Mucosa of descending colon (tissue), 3 donors: ENCODE measurements at places on chromosomes 12 and 14.
A peak's percentile ranks its signal among the peaks of the same experiment; 100 is the strongest.

GRCh38 chr12:77830583-77831351, at the start of gene NAV3:
Gene NAV3, plus strand, starts transcription at chr12:77830894. Its CDS starts 568 bp downstream, at chr12:77831462.
- no peak for DNase-seq

DNA sequence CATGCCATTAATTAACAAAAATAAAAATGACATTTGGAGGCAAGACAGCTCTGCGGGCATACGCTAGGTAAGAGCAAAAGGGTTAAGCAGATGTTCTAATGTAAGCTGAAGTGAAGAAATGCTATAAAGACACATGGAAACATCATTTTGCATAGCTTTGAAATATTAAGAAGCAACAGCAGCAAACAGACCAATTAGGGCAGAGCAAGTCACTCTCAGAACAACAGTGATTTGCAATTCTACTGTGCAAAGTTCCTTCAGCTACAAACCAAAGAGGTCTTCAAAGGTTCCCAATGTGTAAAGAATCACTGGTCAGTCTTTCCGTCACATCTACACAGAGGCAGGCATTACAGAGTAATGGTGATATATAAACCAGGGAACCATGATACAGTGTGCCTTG, 68.2 kb downstream of the PAPLN start:
- DNase-seq: no peak

DNA sequence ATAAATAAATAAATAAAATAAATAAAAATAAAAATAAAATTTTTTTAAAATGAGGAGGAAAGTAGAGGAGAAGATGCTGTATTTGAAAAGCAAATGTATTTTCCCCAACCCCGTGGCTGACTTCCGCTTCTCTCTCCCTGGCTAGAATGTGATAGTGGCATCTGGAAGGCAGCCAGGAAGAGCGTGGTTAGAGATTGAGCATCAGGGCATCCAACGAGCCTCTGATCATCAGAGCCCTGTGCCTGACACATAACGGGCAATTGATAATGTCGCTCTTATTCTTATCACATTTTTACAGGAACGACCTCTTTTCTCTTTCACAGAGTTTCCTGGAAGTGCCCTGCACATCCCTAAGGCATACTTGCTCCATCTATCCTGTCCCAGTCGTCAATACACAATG, 496.9 kb upstream of the TMEM132C start:
- no peak for DNase-seq

GRCh38 chr12:90275088-90275487, 566.5 kb upstream of the ATP2B1 start:
- DNase-seq: no peak

DNA sequence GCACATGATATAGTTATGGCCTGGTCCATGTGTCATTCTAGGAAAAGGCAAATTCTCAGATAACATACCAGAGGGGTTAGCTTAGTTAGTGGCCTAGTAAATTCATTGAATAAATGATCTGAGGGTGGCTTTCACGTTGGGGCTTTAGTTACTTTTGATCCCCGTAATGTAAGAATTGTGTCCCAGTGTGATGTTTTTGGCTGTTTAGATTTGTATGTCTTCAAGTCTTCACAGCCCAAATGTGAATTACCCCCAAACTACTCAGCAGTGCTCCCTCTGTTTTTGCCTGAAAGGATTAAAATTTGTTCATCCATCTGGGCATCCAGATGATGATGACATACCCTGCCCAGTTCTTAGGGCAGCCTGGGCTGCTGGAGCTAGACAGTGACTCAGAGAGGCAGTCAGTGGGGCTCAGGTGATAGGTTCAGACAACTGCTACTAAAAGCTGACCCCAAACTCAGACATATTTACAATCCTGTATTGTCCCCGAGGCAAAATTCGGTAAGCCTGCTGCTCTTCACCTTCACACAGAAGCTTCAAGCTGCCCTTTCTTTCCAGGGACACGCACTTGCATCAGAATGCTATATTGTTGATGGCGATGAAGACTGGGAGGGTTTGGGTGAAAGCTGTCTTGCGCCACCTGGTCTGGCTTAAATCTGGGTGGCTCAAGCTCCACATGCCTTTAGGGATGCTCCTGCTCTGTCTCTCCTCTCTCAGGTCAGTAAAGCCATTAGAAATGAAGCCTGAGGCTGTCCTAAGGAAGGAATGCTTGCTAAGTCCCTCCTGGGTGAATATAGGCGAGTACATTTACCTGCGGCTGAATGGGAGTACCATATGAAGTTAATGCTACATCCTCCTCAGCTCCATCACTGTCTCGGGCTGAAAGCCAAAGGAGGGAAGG, 10.3 kb downstream of the GPRC5D start:
- DNase-seq: no peak

GRCh38 chr14:31180299-31181051, 27.1 kb downstream of the HECTD1 start:
- DNase-seq: no peak

DNA sequence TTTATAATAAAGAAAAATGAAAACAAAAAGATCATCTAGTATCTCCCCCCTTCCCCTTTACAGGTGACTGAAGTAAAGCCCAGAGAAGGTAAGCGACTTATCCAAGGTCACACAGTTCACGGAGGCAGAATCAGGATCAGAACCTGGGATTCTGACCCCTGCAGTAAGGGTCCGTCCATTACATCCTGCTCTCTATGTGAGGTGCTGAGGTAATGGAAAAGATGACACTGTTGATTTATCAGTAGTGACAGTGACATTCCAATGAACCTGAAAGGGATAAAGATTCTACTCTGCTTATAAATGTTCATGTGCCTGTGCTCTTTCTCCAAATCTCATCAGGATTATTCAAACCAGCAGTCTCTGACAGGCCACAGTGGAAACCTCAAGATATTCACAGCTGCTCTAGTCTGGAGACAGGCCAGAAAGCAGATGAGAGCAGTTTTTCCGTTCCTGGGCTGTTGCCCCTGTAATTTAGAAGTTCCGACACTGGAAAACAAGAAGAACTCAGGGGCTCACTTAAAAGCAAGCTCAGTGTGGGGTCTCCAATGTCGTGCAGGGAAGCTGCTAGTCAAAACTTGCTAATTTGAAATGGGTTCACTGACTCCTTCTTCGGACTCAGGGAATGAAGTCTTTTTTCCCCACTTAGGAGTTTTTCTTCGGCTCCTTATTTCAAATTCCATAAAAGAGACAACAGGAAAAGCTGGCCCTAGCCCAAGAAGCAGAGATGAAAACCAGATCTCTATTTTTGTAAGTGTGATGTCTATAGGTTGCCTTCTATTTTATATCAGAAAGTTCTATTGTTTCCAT, 131.8 kb upstream of the EEA1 start:
- no peak for DNase-seq

DNA sequence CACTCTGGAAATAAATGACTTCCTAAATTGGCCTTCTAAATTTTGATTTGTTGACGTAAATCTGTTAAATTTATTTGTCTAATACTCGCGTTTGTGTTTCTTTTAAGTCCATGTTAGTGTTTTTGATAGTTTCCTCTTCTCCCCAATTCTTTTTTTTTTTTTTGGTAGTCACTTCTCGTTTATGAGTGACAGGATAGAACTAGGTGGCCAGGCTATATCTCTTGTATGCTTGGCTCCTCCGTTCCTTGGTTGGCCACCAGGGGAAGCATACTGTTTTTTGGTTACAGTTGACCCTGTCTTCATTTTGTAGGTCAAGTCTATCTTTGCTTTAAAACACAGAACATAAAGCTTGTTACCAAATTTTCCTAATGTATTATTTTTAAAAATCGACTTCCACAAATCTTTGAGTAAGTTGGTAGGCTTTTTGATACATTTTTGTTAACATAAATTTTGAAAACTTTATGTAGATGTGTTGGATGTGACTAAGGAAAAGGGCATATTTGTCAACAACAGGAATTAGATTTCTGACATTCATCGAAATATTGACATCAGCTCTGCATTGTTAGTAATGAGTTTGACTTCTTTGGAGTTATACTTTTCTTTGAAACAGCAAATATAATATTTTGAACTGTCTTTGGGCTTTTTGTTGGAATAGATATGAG, 2.2 kb downstream of the RCOR1 start:
- peak; percentile 73 for DNase-seq

DNA sequence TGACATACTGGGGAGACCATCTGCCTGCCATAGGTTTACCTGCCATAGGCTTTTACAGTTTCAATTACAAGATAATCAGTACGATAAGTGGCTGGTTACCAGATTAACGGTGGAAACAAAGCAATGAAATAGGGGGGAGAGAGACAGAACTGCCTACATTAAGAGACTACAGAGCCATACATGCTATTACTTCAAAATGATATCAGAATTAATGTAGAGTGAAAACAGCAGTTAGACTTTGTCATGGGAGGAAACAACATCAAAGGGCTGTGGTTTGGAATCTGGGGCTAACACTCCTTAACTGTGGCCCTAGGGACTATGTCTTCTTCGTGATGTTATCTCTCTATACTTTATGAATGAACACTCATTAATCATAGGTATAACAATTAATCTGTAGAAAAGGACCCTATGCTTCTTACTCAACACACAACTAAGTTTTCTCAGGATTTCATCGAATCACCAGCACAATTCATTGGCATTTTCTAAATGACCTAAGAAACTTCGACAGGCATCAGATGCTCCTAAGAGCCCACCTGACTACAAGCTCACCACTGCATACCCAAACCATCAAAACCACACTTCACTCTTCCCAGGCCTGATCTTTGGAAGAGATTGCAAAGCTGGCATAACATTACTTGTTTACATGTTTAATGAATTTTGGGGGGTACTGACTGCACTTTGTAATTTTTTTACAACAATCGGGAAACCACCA, 475.6 kb upstream of the SOX5 start:
- no peak for DNase-seq
